Fibroblast of skin of back (primary cell): ENCODE measurements at places on chromosomes 4 and X.
A peak's percentile ranks its signal among the peaks of the same experiment; 100 is the strongest.

DNA sequence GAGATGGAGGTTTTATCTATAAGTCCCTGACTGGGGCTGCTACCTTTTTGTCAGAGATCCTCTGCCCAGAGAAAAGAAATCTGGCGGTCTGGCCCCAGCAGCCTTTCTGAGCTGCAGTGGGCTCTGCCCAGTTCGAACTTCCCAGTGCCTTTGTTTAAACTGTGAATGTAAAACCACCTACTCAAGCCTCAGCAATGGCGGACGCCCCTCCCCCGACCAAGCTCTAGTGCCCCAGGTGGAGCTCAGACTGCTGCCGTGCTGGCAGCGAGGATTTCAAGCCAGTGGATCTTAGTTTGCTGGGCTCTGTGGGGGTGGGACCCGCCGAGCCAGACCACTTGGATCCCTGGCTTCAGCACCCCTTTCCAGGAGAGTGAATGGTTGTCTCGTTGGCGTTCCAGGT is 121.8 kb downstream of the TSPAN5 start:
- DNase-seq, result no peak

DNA sequence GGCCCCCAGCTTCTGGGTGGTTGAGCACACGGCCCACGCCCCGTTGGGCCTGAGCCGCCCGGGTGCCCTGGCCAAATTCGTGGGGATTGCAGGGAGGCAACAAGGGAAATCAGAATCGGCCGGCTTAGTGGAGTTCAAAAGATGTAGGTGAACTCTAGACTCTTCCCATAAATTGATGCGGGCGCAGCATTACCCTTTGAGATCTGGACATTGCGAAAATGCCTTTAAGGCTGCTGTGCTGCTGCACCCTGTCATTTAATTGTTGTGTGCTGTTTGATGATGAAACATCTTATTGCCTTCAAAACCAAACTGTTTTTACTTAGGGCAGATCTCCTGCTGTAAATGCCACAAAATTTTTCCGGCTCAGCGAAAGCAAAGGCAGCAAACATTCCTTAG is 409 bp upstream of the MPP1 start:
- DNase-seq, result peak; percentile 13

GRCh38 chr4:65007841-65008439 is 598.7 kb upstream of the TECRL start:
- DNase-seq, result peak; percentile 46

GRCh38 chr4:53197772-53198142 is 168.1 kb downstream of the SCFD2 start:
- DNase-seq, result no peak

- no peak for DNase-seq
Observed at GRCh38 chr4:149645790-149646189, 169.9 kb downstream of the IQCM start.

DNA sequence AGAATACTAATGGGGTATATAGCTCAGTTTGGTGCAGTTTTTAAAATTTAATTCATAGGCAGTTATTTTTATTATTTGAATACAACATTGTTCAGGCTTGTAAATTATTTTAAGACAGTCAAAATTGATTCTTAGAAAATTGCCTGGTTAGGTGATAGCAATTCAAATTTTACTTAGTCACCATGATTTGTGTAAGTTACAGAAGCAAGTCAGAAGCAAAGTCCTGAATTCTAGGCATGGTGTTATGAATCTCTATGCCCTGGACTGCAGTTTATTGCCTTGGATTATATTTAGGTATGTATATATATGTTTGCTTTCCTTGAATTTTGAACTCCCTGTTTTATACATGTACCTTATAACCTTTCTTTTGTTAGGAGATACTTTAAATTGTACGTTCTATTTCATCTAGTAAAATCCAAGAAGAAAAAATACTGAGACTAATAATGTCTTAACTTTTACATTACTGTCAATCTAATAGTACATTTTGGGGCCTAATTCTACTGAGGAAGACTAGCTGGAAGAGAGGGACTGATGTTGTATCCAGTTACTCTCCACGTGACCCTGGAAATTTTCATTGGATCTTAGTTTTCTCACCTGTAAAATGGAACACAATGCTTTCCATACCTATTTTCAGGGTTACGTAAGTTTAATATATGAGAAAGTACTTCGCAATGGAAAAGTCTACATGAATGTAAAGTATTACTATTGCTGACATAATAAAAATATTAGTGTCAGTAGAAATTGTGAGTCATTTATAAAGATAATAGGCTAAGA is 25.1 kb downstream of the RAPGEF2 start:
- DNase-seq, result no peak

DNA sequence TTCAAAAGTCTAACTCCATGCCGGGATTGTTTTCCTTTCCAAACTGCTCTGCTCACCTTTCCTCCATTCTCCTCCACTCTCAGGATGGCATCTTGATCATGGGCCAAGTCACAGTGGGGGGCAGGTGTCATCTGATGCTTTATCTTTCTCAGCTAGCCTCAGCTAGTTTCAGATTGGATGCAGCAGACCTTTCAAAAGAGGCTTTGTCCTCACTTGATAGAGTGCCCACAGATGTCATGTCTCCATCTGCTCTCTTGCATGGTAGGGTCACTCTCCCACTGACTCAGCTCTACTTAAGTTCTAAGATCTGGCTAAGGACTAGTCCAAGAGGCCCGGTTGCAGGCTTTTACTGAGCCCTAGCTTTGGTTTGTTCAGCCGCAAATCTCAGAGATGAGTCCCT is 341.8 kb upstream of the GALNT7 start:
- no peak for DNase-seq

- peak; percentile 8 for DNase-seq
Observed at GRCh38 chr4:177770776-177771175, 328.5 kb upstream of the AGA start.

DNA sequence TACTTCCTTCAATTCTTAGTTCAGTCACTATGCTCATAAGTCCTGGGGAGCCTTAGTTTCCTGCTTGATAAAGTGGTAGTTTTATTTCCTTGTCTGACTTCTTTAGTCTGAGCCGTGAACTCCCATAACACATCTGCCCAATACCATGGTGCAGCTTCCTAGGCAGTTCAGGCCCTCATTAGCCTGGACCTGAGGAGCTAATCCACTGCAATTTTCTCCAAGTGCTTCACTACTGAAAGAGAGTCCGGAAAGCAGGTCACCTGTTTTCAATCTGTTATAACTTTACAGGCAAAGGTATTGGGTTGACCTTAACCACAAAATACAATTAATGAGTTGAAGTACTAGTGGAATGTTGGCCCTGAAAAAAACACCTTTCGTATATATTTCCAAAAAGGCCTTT is 245.4 kb upstream of the BOD1L1 start:
- no peak for DNase-seq

- peak; percentile 98 for DNase-seq
Observed at GRCh38 chr4:169659716-169660670, 39.6 kb downstream of the CLCN3 start.

GRCh38 chr4:38925492-38926413 is 58.1 kb downstream of the FAM114A1 start:
- no peak for DNase-seq

GRCh38 chr4:42871261-42871660 is 21.3 kb upstream of the GRXCR1 start:
- no peak for DNase-seq

DNA sequence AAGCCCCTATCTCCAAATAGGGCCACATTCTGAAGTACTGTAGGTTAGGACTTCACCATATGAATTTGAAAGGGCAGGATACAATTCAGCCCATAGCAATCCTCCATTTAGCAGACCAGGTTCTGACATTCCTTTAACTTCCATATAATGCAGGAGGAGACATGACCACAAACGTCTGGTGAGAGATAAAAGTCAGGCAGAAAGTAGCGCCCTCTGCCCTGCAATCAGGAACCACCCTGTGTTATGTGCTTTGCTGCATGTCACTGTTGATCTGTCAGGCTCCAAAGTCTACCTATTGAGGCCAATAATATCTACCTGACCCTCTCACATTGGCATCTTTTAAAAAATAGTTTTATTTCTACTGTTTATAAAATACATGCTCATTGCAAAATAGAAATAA is 30.2 kb upstream of the SEPSECS start:
- DNase-seq, result no peak

DNA sequence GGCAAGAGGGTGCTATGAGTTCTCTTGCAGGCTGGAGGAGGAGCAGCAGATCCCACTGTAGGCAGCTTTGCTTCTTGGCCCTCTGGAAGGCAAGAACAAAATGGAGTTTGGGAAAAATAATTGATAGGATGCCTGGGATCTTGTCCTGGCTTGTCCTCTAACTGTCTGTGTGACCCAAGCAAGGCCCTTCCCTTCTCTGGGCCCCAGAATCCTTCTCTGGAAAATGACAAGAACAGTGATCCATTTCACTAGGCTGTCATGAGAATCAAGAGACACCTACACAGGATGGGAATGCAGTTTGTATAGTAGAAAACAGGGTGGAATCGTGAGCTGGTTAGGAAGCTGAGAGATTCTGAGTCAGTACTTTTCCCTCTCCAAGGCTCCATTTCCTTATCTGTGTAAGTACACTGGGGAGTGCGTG is 133.3 kb downstream of the PJA1 start:
- no peak for DNase-seq

GRCh38 chr4:106647451-106647850 is 278.9 kb upstream of the GIMD1 start:
- no peak for DNase-seq

- no peak for DNase-seq
Observed at GRCh38 chr4:84753321-84753972, 170.5 kb downstream of the CDS1 start.

DNA sequence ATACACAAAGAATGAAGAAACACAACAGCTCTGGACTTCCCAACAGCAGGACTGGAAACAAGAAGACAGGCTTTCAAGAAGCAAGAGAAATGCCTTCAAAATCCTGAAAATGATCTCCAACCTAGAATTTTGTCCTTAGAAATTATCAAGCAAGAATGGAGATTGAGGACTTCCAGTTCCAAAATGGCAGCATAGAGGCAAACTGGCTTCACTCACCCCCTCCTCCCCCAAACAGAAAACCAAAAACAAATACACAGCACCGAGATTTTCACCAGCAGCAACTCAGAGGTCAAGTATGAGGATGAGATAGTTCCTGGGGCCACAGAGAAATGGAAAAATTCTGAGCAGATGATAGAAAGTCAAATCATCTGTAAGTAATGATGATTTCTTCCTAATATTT is 40.5 kb upstream of the LRBA start:
- no peak for DNase-seq

- DNase-seq, result peak; percentile 70
Observed at GRCh38 chr4:166594326-166594946, 639.9 kb downstream of the SPOCK3 start.

- no peak for DNase-seq
Observed at GRCh38 chrX:45083314-45083713, 117.4 kb downstream of the DIPK2B start.

- no peak for DNase-seq
Observed at GRCh38 chr4:55103224-55103623, 22.2 kb downstream of the KDR start.

GRCh38 chr4:57148177-57148576 is 38.0 kb upstream of the IGFBP7 start:
- peak; percentile 51 for DNase-seq

GRCh38 chrX:24294619-24295018 is 19.2 kb downstream of the SUPT20HL2 start:
- peak; percentile 39 for DNase-seq

DNA sequence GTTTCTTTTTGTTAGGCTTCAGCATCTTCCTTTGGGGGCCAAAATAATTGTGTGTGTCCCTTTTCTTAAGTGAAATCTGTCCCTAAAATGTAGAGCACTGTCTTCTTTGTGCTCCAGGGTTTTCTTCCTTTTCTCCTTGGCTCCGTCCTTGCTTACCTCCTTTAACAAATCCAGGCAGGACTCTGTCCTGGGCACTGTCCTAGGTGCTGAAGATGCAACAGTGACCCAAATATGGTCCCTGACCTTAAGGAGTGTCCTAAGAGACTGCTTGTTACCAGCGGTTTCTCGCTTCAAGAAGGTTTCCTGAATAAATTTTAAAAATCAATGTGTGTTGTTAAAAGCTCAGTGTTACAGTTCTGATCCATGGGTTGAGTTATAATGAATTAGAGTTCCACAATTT is 471.8 kb downstream of the KCNIP4 start:
- DNase-seq, result peak; percentile 1

- DNase-seq, result peak; percentile 89
Observed at GRCh38 chr4:55549888-55550287, 3.2 kb upstream of the CLOCK start.

- DNase-seq, result peak; percentile 69
Observed at GRCh38 chrX:136028383-136028984, 43.2 kb downstream of the SLC9A6 start.

- DNase-seq, result no peak
Observed at GRCh38 chr4:74315376-74315775, 7.1 kb downstream of the EPGN start.

DNA sequence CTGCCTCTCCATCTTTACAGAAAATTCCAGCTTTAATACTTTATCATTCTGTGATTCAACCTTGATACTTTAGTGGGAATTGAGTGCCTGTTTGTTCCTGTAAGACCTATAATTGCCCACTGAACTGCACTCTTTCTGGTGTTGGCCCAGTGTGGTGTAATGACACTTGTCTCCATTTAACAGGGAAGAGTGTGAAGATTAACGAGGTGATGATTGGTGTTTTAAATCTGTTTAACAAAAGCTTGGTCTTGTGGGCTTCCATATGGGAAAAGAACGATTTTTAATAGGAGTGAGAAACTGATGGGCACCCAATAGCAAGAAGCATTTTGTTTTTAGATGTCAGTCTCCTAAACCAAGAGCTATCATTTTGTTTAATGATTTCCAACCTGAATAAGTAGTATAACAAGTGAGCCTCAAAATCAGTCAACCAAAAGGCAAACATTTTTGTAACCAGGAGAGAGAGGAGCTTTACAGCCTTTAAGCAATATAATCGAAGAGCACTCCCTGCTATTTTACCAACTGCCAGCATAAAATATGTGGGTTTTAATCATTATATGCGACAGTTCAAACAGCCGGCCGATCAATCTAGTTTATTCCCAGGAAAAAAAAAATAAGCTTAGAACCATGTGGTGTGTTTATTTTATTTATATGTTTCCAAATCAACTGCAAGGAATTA is 50.2 kb downstream of the SUPT20HL1 start:
- no peak for DNase-seq

GRCh38 chrX:131907488-131908314 is 115.4 kb upstream of the STK26 start:
- DNase-seq, result no peak

- peak; percentile 6 for DNase-seq
Observed at GRCh38 chr4:74262522-74262921, 45.7 kb upstream of the EPGN start.

GRCh38 chr4:169110633-169111032 is 100.6 kb upstream of the CBR4 start:
- DNase-seq, result no peak

DNA sequence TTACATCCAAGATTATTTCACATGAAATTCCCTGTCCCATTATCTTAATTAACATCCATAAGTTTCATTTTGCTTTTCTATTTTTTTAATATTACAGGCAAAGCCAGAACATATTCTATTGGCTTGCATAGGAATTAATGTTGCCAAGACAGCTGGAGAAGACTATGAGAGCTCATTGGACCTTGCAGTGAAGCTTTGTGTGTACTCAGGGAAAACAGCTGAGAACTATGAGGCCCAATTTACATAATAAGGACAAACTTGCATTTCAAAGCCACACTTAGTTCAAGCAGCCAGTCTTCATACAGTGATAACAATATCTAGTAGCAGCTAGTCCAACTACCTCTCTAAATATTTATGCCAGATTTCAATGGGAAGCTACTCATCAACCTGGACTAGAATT is 134.4 kb downstream of the DDX53 start:
- DNase-seq, result no peak
